ENCODE measurements at places on chromosomes 5 and 9.

- peak; percentile 47 for DNase-seq
Measured at GRCh38 chr9:105132606-105133005, 111.8 kb upstream of the SLC44A1 start.

DNA sequence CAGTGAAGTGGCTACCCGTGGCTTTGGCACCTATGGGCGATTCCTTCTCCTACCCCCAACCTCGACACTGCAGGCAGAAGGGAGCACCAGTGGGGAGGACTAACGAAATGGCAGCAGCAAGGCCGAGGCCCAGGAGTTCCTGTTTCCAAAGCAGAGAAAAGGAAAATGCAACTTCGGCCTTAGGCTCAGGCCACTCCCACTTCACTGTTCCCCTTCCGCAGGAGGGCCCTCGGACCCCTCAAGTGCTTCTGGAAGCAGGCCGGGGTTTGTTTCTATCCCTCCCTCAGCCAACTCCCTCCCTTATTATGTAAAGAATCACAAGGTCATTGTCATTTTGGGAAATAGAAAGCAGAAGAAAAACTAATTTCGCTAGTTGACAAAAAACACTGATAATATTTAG lies 36.4 kb upstream of the NKX2-5 start:
- DNase-seq = no peak

GRCh38 chr9:131020388-131020787 lies 11.4 kb downstream of the LAMC3 start:
- DNase-seq = peak; percentile 93

- no peak for DNase-seq
Measured at GRCh38 chr5:172866378-172866777, 32.3 kb downstream of the ERGIC1 start.

GRCh38 chr9:121168052-121168451 lies 33.6 kb downstream of the RAB14 start:
- DNase-seq = no peak

DNA sequence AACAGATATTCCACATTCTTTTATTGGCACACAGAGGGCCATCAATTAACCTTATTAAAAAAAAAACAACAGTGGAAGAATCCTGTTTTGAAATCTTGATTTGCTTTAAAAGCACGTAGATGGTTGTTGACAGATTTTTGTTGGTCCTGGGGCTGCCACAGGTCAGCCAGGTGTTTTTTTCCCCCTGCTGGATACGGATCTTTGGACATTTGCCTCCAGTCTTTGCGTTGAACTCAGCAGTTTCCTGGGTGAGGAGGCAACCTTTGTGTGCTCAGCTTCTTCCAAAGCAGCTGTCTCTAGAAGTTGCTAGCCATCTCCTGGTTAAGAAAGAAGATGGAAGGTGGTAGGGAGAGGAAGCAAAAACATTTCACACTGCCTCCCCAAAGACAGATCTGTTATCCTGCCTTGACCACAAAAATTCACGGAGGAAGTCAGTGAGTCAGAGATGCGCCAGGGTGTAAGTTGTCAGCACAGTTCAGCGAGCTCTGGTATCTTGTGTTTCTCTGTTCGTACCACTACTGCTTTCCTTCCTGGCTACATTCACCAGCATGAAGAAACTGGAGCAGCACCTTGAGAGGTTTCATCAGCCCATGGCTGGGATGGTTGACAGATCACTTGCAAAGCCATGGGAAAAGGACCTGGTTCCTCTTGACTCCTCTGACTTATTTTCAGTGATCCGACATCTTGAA lies 207.3 kb downstream of the ARHGAP26 start:
- peak; percentile 71 for DNase-seq

DNA sequence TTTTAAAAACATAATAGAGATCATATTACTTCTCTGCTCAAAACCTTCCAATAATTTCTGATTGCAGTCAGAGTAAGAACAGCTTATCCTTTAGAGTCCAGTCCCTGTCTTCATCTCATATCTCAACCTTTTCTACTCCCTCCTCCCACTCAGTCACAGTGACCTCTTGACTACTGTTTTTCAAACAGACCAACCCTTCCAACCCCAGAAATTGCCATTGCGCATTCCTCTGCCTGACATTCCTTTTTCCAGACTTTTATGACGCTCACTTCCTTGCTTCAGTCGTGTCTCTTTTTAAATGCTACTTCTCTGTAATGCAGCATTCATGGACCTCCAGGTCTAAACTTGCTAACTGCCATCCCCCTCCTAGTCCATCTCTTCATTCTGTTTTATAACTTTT lies 800.5 kb downstream of the BRINP1 start:
- no peak for DNase-seq

Data from fibroblast of the aortic adventitia (primary cell).